Activated CD8-positive, alpha-beta memory T cell treated with anti-CD3 and anti-CD28 coated beads for 48 hours (primary cell): ENCODE measurements at places on chromosomes 5 and 9.

GRCh38 chr5:114636271-114636670, 274.4 kb downstream of the KCNN2 start:
- no peak for DNase-seq

GRCh38 chr5:141753971-141754713, 72.1 kb upstream of the ARAP3 start:
- DNase-seq, result no peak

DNA sequence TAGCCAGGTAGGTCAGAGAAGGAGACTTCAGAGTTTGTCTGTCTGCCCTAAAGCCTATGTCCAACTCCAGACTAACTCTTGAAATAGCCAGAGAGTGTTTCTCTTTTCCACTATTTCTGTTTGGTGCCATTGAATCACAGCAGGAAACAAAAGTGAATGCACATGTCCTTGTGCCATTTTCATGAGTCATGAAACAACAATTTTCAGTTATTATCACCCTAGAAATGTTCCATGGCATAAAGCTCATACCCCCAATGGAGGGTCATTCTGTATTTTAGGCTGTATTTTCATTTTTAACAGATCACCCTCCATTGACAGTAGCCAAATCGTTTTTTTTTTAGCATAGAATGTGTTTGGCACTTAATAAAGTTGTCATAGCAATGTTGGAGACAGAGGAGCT, 124.7 kb downstream of the PAPPA start:
- no peak for DNase-seq

- DNase-seq, result no peak
Observed at GRCh38 chr9:128051932-128052709, 15.0 kb downstream of the NAIF1 start.

DNA sequence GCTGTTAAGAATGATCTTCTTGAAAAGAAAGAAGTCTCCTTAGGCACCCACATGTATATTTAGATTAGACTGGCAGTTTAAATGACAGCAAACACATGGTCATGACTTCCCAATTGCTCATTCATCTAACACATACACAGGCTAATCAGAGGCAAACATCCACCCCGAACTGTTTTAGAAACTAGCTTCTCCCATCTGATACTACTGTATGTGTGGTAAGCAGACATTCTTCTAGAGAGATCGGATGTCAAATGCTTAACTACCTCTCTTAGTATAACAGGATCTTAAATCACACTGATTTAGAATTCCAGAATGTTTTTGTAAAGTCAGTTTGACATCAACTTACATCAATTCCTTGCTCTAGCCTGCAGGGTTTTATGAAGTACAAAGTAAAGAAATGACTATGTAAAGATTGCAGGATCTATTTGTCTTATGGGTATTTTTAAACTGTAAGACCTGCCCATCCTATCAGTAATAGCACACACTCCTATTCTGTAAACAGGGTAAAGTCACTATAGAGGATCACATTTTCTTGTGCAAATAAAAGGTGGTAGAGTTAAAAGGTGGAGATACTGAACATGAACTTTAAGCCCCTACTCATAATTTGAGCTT, 239.7 kb downstream of the MLLT3 start:
- DNase-seq, result no peak

DNA sequence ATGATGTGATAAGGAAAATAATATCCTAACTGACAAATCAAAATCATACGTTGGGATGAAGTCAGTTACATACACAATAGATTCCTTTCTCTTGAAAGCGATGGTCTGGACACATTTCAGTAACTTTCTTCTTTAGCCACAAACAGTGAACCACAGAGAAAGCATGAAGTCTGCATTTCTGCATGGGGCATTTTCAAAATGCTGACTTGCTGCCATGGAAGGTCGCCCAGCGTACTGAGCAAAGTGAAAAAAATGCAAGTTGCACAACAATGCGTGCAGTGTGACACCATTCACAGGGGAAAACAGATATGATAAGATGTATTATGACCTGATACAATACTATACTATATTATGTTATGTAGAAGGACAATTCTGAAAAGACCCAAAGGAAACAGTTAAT, 146.3 kb downstream of the SNX18 start:
- no peak for DNase-seq
